MV-4-11 (cell line): ENCODE measurements at places on chromosomes 2 and 18.

- DNase-seq, result no peak
Observed at GRCh38 chr2:30738141-30738911, 68.9 kb downstream of the CAPN13 start.

DNA sequence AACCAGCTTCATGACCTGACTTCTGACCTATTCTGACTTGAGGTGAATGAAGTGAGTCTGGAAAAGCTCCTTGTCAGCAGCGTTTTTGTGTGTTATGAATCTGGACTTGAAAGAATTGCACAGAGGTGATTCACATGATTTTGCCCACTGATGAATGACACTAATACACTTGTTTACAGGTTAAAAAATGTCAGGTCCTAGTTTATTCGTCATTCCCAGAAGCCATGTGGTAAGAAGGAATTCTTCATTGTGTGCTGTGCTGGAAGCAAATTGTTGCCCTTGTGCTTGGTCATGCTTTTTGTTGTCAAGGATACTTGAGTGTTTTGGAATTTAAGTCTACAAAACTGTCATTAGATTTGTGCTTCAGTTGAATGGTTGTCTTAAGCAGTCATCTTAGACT is 15.5 kb downstream of the SEC11C start:
- no peak for DNase-seq

GRCh38 chr2:22126978-22127377 is 1003.2 kb downstream of the TDRD15 start:
- no peak for DNase-seq

DNA sequence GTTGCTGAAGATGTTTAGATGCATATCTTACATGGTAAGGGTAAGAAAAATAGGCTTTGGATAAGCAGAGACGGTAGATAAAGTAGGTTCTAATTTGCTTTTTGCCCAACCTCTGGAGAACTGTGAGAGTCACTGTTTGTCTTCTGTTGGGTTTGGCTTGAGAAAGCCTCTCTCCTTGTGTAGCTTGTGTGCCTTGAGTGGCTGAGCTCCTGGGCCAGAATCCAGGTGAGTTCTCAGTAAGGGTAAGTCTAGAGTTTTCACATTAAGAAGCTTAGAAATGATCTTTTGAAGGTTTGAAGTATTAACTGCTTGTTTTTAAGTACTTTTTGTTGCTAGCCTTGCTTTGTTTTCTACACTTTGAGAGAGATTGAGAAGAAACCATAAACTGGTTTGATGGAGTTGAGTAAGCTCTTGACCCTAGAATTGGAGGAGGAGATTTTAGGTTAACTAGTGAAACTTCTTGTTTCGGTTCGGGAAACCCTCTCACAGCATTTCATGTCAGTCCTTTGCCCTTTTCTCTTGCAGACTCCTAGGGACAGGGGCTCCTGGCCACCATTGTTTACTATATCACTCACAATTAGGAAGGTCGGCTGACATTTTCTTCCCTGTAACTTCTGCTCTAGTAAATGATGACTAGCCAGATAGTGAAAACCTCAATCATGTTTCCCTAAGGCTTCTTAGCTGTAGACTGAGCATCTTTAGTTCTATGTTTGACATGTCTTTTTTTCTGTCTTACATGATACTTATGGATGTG is 26.0 kb downstream of the MAP4K4 start:
- no peak for DNase-seq

DNA sequence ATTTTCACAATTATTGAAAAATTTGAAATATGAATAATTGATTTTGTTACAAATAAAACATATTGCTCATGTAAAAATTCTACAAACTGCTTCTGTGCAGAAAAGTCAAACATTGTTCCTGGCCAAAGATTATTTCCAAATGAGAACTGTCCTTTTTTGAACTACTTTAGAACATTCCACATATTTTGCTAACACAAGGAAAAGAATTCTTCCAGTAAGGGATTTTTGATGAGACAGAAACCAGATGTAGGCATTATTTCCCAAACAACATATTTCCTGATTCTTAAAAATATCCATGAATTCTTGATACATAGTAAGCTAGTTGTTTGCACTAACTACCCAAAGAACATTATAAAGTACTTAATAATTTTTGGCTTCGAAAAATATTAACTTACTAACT is 715.2 kb downstream of the CCDC85A start:
- no peak for DNase-seq
